ENCODE measurements at places on chromosomes 1 and 21. TPM values are rescaled to one million over a fixed set of nuclear protein-coding genes. Genes with fewer than 3 reads are reported as not detected.

RGS1 gene
- not detected for polyA plus RNA-seq

PRKACB gene
- 9.4 TPM for polyA plus RNA-seq

UTP25 gene
- polyA plus RNA-seq: 12.4 TPM

DNA sequence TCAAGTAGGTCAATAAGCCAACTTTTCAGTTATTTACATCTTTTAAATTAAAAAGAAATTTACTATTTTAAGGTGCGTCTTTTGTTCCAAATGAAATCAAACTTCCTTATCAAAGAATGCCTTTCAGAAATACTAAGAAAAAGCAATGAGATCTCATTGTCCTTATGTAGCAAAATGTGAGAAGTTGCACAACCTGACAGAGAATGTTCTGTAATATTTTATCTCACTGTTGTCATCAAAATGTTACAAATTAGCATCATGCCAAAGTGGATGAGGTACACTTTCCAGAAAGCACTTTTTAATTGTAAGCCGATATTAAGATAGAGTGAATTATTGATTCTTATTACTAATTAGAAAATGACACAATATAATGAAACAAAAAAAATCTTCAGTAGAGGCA is 50.4 kb downstream of the KCNT2 start:
- DNase-seq: no peak

DNA sequence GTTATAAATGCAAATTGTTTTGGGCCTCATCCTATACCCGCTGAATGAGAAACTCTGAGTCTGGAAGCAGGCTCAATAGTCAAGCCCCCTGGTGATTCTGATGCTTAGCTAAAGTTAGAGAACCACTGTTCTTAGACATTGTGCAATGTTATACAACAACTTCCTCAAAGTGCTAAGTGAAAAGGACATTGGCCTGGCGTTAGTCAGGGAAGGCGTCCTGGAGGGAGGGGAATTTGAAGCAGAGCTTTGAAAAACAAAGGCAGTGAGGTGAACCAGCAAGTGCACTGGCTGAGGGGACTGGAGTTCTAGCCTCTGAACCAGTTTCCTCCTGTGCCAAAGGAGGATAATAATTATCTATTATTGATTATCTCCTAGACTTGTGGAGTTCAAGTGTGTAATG is 5.1 kb downstream of the CD1D start:
- DNase-seq: no peak

DNA sequence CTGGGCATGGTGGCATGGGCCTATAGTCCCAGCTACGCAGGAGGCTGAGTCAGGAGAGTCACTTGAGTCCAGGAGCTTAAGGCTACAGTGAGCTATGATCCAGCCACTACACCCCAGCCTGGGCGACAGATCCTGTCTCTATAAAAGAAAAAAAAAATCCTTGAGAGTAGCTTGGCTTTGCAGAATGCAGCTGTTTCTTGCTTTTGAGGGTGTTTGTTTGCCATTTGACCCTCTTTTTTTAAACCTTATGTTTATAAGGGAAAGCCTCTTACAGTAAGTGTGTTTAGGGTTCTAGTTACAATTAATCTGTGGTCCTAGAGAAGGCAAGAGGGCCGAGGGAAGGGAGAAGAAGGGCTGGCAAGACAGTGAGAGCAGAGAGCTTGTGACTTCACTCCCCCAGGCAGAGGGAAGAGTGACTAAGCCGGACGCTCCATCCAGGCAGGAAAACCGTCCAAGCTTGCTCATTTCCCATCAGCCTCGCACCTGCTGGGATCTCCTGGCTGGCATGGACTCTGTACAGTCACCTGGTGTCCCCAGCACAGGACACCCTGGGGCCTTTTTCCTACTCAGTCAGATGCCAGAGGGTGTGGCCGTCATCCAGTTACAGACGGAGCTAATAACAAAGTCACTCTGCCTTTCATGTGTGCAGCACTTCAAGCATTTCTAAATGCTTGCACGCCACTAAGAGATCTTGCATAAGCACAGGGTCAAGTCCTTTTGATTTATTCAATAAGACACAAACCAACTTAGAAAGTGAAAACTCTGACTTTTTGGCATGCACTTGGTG is 55.5 kb upstream of the PSEN2 start:
- peak; percentile 54 for DNase-seq
